Activated naive CD4-positive, alpha-beta T cell treated with anti-CD3 and anti-CD28 coated beads, Interleukin-2, amount 50 U/mL, for 16 hours (primary cell): ENCODE measurements at places on chromosomes 6 and 20.

DNA sequence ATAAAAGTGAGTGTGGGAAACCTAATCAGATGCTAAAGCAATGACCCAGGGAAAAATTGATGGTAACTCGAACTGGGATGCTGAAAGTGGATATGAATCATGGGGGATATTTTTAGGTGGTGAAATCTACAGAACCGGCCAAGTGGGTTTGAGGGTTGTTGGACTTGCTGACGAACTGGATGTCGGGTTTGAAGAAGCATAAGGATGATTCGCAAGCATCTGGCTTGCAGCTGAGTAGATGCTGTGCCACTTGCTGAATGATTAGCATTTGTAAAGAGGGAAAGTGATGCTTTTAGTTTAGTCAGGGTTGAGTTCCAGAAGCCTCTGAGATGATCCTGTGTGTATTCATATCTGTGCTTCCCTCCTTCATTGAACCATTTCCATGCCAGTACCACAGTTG is 54.9 kb downstream of the UBR2 start:
- DNase-seq, result no peak

DNA sequence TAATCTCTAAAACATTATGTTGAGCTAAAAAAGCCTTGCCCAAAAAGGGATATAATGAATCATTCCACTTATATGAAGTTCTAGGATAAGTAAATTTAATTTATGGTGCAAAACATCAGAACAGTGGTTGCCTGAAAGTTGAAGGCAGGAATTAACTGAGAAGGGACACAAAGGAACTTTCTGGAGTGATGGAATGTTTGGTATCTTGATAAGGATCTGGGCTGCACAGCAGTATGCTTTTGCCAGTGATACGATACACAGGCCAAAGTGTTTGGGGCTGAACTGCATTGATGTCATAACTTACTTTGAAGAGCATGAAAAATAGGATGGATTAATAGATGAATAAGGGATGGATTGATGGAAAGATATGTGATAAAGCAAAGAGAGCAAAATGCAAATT is 146.1 kb upstream of the LRFN2 start:
- DNase-seq, result no peak

DNA sequence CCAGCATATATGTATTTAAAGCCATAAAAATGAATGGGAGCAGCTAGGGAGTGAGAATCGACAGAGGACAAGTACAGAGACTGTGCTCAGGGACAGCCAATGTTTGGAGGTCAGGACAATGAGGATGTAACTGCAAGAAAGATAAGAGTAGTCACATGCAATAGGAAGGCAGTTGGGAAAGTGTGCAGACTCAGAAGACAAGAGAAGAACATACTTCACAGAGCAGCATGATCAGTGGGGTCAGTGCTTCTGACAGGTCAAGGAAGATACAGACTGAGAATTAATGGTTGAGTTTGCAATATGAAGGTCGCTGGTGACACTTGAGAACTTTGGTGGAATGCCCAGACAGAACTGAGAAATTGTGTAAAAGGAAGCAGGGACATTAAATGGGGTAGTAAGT is 25.1 kb downstream of the PLAGL1 start:
- DNase-seq, result no peak

GRCh38 chr6:37182736-37183590 is 13.0 kb downstream of the PIM1 start:
- peak; percentile 36 for DNase-seq

DNA sequence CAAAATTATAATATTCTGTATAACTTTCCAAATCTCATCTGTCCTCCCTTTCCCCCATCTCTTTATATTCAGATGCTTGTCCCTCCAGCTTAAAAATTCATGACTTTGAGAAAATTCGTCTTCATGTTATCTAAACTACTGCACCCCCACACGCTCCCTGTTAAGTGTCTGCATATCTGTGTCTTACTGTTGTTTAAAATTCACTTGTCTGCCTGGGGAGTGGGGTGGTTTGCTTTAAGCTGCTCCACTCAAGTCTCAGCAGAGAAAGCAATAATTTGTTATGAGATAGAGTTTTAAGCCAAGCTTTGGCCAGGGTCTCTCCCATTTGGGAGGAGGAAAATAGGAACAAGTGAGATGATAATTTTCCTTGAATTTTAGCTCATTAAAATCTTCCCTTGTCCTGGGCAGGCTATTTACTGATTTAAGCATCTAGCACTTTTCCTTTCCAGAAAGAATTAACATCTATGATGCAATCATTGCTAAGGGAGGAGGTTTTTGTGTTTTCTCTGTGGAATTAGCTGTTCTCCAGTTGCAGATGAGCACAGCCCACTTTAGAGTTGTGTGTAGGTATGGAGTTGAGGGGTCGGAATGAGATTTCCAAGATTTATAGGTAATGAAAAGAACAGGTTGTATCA is 36.8 kb downstream of the MTHFD1L start:
- DNase-seq, result no peak

- DNase-seq, result no peak
Measured at GRCh38 chr6:123844011-123844410, 40.3 kb downstream of the NKAIN2 start.

DNA sequence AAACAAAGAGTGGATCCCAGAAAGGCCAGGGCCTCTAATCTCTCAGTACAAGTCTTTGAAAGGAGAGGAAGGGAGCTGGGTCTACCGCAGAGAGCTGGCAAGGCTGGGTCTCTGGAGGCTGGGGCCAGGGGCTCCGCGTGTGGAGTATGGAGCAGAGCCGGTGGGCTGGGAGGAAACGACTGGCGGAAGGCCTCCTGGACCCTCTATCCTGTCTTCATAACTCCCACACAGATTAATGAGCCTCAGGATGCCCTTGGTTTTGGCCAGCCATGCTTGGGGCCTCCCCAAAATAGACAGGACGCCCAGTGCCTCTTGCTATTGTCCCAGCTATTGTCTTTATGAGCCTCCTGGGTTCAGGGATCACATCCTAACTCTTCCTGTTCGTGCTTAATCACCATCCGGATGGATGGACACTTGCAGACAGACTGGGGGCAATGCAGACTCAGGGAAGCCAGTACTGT is 306.4 kb downstream of the DHX35 start:
- DNase-seq, result no peak

GRCh38 chr20:47727909-47728361 is 57.3 kb downstream of the SULF2 start:
- no peak for DNase-seq

- DNase-seq, result no peak
Measured at GRCh38 chr6:16570946-16571345, 190.3 kb downstream of the ATXN1 start.

GRCh38 chr6:12421596-12421995 is 131.4 kb downstream of the EDN1 start:
- no peak for DNase-seq

- no peak for DNase-seq
Measured at GRCh38 chr6:5108536-5109150, 23.5 kb downstream of the PPP1R3G start.

DNA sequence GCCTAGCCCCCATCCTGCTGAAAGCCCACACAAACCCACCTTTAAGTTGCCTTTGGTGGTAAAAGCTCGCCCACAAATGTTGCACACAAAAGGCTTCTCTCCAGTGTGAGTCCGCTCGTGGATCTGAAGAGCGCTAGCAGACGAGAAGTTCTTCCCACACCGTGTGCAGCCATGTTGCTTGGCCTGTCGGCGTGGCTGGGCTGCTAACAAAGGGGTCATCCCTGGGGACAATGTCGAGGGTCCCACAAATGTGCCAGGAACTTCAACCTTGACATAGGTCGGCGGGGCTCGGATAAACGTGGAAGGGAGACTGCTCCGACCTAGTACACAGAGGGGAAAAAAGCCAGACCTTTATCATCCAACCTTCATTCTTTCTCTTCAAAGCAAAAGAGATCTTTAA is 13.5 kb downstream of the SALL4 start:
- no peak for DNase-seq

GRCh38 chr6:45156075-45156474 is 172.1 kb upstream of the RUNX2 start:
- DNase-seq, result no peak

DNA sequence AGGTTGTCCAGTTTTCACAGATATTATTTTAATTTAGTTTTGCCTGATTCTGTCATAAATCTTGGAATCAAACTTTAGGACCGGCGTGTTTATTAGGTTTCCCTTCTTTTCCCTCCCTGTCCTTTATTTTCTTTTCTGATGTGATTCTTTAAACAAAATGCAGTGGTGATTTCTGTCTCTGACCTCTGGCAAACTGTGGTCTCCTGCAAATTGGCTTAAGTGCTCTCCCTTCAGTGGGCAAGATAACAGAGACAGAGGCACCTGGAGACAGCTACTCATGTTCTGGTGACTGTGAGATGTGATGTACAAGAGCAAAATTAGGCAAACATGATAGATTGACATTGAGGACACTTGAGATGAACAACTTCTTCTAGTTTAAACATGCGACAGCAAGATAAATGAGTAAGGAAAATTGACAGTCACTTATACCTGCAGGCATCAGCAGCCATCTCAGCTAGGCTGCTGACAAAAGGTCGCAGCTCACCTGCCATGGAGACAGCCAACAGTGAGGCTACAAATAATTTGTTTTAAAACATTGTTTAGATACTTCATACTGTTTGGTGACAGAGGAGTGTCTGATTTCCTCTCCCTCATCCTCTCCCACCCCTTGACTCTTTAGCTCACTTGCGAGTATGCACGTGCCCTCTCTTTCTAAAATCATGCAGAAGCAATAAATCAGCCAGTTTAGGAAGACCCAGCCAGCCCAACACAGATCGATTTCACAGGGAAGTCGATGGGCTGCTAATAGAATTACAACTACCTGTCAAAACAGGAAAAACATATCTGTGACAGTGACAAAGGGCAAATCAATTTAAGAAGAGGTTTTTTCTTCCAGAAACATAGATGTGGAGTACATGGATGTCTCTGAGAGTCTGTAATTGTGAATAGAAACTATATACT is 63.4 kb upstream of the MAP3K7 start:
- DNase-seq, result no peak

DNA sequence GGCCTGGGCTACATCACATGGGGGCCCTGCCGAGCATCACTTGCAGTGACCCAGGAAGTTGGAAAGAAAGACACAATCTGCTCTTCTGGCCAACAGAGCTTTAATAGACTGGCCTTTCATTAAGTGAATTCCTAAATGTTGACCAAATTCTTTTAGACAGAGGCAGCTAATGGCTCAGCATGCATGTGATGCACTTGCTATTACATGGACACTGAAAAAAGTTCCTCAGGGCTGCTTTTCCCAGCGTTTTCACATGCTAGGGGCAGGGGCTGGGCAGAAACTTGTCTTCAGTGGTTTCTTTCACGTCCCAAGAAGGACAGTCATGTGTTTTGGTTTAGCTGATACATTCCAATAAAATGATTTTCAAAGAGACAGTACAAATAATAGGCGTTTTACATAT is 651.0 kb upstream of the SLC35B3 start:
- DNase-seq, result no peak

DNA sequence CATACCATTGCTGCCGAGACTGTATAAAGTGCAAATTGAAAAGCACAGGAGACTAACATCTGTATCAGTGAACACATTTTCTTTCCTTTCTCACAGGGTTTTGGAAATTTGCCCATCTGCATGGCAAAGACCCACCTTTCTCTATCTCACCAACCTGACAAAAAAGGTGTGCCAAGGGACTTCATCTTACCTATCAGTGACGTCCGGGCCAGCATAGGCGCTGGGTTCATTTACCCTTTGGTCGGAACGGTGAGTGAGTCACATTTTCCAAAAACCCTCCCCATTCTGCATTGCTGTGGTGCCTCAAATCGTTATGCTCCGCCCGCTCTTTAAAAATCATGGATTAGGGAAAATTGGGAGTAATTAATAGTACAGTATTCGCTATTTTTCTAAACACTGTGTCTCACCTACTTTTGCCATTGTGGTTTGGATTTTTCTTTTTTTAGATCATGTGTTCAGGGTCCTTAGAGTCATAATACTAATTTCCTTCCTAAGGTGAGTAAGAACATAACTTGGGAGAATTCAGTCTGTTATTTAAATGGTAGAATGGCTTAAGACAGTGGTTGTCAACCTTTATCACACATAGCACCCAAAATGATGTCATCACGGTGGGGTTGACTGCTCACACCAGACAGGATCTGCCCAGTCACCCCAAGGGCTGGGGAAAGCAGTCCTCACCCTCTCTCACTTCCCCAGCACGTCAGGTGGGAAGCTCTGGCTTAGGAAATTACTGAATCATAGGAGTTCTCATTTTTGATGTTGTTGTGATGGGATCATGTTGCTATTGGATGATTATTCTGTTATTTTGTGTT is 171.6 kb downstream of the MTHFD1L start:
- no peak for DNase-seq

- no peak for DNase-seq
Measured at GRCh38 chr6:135311446-135312200, 130.5 kb downstream of the MYB start.

- DNase-seq, result peak; percentile 72
Measured at GRCh38 chr6:159094444-159095252, 49.9 kb upstream of the TAGAP start.

DNA sequence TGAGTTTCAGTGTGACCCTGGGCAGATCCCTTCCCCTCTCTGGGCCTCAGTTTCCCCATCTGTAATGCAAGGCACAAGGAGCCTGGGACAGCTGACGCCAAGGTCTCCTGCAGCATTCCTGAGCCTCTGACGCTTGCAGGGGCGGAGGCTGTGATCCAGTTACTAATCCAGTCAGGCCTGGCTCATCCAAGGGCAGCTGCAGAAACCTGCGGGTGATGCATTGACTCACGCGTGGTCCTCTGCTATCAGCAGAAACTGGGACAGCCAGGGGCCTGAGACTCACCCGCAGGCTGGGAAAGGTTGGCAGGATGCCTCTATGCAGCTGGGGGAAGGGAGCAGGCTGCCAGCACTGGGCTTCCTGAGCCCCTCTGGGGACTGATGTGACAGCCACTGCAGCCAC is 65.0 kb upstream of the SIRPA start:
- no peak for DNase-seq

- DNase-seq, result no peak
Measured at GRCh38 chr6:22142856-22143255, 154.0 kb downstream of the PRL start.

DNA sequence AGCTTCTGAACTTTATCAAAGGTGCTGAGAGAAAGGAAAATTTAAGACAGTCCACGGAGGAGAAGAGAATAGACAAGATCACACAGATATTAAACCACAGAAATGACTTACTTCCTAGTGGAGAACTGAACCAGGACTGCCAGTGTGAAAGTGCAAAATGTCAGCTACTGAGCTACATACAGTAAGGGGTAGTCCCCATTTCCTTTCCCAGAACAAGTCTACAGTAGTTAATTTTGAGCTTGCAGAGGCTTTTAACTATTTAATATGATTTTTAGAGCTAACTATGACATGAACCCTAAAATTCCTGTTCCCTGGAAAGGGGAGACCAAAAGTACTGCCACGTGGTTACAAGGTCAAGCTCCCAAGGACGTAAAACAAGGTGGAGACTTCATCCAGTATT is 45.1 kb downstream of the CEP85L start:
- no peak for DNase-seq

GRCh38 chr6:168043848-168044415 is 35.1 kb downstream of the FRMD1 start:
- DNase-seq, result no peak
